ENCODE measurements at places on chromosomes 3 and 15.
A peak's percentile ranks its signal among the peaks of the same experiment; 100 is the strongest.

DNA sequence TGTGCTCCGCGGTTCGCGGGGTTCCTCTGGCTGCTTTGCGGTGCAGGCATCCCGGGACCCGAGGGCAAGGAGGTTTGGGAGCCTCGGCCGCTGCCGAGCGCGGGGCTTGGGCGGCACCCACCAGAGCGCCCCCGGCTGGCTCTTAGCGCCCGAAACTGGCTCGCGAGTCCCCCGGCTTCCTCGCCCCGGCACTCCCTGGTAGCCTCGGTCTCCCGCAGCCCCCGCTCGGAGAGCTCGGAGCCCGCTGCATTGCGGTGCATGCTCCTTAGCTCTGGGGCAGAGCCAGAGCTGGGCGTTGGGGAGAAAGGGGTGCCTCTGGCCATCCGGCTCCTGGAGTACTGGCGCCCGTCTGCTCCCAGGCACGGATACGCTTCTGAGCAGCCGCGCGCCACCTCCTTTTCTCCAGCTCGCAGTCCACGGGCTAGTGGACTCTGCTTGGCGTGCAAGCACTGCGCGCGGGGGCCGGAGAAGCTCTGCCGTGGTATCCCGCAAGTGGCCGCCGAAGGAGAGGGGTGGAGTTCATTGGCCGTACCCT is 753 bp downstream of the EPHB1 start:
- DNase-seq = no peak

DNA sequence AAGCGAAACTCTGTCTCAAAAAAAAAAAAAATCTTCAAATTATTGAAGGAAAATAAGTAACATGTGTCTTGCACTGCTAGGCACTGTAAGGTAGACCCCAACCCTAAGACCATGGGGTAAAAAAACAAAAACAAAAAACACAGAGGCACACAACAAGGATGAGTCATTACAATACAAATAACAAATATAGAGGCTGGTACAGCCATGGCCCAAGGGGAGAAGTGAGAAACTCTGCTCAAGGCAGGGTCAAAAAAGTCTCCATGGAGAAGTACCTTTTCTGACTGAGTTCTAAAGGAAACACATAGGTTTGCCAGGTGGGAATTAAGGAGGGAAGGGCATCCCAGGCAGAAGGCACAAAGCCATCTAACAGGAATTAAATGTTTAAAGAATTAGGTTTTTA is 54.5 kb downstream of the TOP2B start:
- no peak for DNase-seq

DNA sequence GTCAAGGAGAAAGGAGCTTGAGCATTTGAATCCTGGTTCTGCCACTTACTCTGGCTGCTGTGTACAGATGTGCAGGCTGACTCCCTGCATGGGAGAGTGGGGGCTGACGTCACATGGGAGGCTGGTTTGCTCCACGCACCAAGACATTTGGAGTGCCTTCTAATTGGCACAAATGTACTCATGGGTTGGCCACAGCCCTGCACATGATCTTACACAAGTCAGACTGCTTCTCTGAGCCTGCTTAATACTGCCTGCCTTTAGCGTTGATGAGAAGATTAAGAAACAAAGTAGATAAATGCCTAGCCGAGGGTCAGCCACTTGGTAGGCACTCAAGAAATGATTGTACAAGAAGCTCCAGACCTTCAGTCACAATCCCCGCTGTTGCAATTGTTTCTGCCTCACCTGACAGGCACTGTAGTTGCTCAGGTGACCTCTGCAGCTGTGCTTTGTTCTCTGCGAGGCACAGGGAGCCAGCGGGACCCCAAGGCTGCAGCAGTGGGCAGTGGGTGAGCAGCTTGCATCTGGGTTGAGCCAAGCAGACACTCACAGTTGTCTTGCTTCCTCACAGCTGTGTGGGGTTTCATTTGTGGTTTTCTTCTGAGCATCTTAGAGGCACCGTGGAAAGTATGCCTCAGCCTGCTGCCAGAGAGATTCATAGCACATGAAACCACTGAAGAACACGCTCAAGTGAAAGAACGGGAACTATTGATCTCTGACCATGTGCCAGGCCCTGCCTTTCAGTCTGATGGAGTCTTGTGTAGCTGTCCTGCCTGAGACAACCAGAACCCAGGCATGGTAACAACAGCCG is 33.1 kb downstream of the GRK7 start:
- DNase-seq = peak; percentile 78

DNA sequence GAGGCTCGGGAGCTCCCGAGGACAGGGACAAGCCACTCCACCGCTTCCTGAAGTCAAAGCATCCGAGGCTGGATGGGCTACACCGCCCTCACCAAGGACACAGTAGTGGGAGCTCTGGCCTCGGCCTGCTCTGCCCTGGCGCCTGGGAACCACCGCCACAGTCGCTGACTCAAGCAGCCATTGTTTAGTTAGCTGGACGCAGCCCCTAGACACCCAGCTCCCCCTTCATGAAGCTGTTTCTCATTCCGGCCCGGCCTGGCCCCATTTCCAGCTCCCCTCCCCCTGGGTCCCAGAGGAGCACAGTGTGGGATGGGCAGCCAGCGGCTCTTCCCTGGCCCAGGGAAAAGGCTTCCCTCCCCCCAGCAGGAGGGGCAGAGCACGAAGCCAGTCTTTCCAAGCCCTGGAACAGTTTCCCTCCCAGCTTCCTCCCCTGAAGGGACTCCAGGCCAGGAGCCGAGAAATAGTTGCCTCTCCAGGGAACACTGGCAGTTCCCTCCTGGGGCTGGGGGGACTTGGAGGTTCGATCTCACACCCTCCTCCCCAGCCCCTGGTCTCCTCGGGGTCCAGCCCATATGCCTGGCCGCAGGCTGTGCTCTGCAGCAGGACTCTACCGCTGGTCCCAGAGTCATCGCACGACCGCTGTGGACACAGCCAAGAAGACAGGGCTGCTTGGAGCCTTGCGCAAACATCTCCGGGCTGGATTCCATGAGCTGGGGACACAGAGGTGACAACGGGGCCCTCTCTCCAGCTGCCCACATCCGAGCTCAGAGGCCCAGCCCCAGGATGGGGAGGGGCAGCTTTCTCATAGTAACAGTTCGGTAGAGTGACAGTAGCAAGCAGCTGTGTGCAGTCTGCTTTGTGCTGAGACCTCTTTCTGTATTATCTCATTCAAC is 10.0 kb downstream of the PLXND1 start:
- no peak for DNase-seq

DNA sequence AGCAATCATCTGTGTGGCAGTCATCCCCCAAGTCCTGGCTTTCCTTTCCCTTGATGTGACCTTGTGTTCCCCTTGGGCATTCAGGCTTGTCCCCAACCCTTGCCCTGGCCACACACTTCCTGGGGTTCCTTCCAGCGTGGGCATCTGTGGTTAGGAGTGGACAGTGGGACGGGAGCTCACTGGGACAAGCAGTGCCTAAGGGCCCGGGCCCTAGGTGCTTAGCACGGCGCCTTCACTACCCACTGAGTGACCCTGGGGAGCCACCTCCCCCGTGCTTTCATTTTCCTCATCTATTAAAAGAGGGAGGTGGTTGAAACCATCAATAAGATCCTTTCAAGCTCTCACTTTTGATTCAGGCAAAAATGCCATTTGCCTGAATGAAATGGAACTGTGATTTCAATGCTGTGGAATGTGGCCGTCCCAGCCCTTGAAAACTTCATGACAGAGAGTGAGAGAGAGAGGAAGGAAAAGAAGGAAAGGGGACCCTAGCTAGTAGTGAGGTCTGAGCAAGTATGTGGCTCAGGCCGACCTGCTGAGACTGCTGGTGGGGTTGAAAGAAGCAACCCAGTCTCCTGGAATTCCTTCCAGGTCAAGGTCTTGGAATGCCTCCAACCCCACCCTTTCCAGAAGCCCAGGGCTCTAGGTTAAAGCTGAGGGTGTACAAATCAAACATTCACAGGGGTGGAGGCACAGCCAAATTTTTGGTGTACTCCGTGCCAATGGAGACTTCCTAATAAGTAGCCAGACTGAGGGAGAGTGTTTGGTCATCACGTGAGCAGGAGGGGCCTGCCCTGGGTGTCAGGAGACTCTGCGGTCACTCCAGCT is 302.9 kb downstream of the TLE3 start:
- DNase-seq = no peak

- DNase-seq = no peak
Observed at GRCh38 chr15:74573987-74574386, 33.0 kb downstream of the ARID3B start.

DNA sequence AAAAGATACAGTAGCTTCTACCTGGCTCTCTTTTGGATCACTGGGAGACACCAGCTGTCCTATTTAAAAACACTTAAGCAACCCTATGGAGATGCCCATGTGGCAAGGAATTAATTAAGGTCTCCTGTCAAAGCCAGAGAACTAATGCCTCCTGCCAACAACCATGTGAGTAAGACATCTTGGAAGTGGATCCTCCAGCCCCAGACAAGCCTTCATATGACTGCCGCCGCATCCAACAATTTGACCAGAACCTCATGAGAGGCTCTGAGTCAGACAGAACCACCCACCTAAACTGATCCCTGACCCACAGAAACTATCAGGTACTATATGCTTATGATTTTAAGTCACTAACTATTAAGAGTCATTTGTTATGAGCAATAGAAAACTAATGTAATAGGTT is 22.3 kb downstream of the IFT80 start:
- no peak for DNase-seq

GRCh38 chr15:23686466-23687142 is 501 bp downstream of the NDN start:
- DNase-seq = no peak

DNA sequence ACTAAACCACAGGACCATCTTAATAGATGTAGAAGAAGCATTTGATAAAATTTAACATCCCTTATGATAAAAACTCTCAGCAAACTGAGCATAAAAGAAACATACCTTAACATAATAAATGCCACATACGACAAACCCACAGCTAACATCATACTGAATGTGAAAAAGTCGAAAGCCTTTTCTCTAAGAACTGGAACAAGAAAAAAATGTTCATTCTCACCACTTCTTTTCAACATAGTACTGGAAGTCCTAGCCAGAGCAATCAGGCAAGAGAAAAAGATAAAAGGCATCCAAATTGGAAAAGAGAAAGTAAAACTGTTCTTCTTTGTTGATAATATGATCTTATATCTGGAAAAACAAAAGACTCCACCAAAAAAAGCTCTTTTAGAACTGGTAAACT is 134.2 kb downstream of the RPL22L1 start:
- DNase-seq = no peak

DNA sequence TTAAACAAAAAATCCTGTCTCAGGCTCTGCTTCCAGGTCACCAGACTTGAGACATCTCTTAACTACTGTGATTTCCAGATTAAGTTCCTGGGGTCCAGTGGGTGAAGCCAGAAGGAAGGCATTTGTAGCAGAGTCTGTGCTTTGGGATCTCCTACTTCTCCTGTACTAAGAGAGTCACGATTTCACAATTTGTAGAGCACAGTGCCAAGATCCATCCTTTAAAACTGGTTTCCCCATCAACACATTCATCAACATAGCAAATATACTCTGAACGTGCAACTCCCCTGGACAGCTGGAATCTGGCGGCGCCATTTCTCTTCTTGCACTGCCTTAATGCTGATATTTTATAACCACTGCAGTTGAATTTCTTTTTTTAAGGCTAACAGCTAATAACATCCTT is 33.2 kb downstream of the CDCP1 start:
- DNase-seq = no peak

DNA sequence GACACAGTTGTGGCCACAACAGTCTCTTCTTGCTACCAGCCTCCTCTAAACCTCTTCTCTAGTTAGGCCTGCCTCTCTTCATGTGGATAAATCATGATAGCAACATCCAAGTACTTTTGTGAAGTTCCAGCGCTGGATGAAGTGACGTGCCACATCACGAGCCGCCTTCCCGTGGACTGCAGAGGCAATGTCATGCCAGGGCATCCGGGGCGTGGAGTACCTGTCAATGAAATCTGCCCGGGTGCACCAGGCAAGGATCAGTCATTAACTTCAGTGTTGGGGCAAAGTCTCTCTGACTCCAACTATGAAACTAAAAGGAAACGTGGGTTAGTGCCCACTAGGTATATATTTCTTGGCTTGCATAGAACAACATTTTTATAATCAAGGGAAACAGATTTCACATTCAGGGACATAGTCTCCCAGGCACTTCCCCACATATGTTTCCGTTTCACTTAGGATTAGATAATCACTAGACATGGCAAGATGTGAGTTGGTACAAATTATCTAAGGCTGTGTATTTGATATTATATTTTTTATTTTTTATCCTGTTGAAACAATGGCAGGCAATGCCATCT is 133.6 kb downstream of the PLD1 start:
- no peak for DNase-seq

- no peak for DNase-seq
Observed at GRCh38 chr3:124163689-124164088, 171.8 kb upstream of the ROPN1 start.

DNA sequence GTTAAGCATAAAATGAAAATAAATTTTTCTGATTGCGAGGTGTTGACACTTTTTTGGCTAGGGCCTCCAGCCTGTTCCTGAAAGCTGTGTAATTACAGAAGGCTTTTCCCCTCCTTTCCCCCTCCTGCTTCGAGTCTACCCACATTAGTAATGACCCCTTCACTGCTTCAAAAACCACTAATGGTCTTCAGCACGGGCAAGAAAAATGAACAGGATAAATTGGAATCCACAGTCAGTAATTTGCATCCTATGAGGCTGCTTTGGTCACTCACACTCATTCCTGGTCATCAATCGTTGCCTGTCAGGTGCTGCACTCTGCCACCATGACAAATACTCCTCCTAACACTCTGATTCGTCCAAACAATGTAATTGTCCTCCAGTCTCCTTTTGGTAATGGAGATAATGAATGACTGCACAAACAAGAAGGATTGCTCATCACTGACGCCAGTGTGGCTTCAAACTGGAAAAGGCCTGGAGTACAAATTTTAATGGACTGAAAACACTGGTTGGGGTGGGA is 148.6 kb downstream of the MEIS2 start:
- DNase-seq = no peak

GRCh38 chr15:57820119-57820518 is 113.6 kb downstream of the POLR2M start:
- no peak for DNase-seq

- no peak for DNase-seq
Observed at GRCh38 chr15:26901041-26901440, 34.2 kb downstream of the GABRA5 start.

- no peak for DNase-seq
Observed at GRCh38 chr3:122789585-122790273, 3.9 kb downstream of the HSPBAP1 start.

GRCh38 chr3:115217678-115218451 is 70.8 kb upstream of the ZBTB20 start:
- DNase-seq = no peak

- no peak for DNase-seq
Observed at GRCh38 chr3:10556312-10556711, 50.9 kb upstream of the ATP2B2 start.

- DNase-seq = no peak
Observed at GRCh38 chr3:64398476-64398875, 173.2 kb upstream of the PRICKLE2 start.

GRCh38 chr15:99711625-99712024 is 21.6 kb downstream of the LYSMD4 start:
- DNase-seq = no peak

DNA sequence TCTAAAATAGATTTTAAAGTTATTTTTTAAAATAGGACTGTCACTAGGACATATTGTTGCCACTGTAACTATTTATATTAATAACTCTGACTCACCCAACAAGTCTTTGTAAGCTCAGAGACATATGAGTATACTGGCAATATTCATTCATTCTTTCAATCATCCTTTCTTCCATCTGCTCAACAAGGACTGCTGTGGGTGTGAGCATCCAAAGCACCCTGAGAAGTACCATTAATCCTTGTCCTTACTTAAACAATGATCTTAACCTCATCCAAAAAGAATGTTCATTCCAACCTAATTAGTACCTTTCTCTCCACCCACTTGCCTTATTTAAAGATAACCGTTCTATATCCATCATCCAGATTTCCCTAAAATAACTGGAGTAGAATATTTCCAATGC is 94.2 kb upstream of the PPP2R3A start:
- DNase-seq = no peak
